ENCODE measurements at places on chromosomes 2 and 18.

- no peak for DNase-seq
These were observed 19.4 kb upstream of the KCNF1 start for GRCh38 chr2:10892316-10892715.

- DNase-seq: no peak
These were observed 97.4 kb downstream of the RHOB start for GRCh38 chr2:20544153-20544747.

DNA sequence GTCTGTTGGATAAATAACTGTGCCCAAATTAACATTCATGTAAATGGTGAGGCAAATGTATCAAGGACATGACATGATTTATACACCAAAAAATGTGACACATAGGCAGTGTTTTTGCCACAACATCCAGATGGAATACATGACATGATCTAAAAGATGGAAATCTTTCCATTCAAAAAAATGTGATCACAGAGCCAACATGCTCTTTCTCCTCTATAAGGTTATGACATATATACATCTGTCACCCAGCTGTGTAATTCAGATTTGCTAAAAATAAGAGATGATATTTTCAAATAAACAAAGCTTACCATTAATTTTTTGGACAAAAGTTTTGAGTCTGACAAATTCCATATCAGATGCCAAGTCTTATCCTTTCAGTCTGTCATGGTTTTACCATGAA is 95.5 kb upstream of the COL3A1 start:
- DNase-seq: no peak

DNA sequence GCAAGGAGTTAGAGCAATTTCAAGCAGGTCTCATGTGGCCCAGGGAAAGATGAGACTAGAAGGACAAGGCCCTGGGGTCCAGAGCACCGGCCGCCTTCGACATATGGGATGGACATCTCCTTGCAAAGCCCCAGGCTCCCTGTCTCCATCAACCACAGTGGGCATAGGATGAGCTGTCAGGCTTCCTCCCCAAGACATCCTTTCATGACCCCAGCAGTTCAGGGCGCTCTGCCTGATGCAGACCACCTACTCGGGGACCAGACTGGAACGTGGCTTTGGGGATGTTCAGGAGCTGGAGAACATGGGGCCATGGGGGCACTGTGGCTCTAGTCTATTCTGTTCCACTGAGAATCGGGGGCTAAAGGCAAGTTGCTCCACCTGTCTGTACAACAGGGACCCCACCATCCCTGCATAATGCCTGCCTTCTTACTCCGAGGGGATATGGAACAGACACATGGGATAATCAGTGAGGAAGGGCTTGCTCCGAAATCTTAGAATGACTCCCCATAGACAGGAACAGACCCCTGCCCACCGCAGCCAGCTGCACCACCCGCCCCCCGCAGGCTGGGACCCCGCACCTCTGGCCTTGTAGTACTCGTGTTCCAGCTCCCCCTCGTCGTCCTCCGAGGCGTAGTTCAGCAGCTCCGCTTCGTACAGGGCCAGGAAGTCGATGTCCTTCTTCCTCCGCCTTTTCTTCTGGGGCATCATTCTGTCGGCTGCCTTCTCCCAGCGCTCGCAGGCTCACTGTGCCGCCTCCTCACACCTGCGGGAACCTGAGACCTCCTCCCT is 500 bp downstream of the LOXHD1 start:
- DNase-seq: no peak

DNA sequence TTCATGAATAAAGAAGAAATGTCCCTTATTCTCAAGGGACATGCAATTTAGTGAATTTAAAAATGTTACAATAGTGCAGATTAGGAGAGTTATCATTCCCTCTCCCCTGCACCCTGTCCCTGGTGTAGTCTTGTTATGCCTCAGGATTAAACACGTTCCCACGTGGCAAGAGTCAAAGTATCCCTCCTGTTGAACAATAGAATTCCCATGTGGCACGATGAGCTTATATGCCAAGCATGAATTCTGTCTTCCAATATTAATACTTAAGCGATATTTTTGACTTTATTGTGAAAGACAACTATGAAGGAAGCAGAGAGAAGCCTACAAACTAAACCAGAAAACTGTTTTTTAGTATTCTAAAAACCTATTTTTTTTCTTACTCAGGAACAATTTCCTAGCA is 36.7 kb upstream of the SPAG16 start:
- no peak for DNase-seq

DNA sequence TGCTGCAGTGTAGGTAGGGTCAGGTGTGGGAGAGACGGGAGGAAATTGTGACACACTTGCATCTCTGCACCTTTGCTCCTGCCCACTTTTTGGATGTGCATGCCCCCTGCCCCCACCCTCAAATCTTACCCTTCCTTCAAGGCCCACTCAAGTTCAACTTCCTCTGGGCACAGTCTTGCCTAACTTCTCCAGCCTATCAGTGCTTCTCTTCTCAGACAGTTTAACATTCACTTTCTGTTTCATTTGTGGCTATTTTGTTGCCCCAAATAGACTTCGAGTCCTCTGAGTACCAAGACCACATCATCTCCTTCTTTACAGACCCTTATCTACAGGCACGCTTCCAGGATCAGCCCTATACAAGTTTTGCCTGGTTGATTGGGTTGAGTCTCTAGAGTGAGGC is 2.7 kb downstream of the ST8SIA5 start:
- DNase-seq: no peak

DNA sequence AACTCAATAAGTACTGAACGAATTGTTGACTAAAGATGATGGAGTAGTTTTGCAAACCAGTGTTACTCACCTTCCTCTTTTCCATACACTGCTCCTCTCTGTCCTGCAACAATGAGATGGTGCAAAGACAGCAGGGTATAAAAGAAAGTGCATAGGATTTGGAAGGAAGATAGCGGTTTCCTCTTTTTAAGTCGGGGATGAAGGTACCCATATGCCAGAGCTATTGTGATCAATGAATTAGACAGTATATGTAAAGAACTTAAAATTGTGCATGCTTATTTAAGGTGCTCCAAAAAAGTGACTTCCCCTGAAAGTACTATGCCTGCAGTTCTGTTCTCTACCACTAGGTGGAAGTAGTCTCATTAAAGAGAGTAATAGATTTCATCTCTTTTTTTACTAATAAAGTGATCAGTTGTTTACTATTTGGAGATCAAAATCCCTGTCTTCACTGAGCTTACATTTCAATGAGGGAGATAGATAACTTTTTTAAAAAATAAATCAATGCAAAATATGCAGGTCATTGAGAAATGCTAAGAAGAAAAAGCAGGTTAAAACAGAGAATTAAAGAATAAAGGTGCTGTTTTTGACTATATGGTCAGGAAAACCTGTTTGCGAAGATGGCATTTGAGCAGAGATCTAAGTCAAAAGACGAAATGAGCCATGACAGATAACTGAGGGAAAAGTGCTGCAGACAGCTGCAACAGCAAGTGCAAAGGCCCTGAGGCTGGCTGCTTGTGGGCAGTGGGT is 339.7 kb upstream of the SLC14A2 start:
- DNase-seq: no peak

DNA sequence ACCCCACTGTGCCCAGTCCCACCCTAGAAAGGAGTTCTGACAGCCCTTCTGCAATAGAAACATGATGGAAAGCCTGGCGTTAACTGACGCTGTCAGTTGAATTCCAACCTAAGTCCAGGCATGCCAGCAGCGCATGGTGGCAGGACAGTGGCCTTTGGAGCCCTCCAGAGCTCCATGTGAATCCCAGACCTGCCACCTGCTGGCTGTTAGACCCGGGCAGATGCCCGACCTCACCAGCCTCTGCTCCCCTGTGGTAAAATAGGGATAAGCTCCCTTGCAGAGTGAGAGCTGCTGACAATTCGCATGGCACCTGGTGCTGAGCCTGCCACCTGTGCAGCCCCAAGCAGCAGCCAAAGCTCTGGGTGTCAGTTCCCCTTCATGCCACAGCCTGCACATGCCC is 138.6 kb downstream of the LOXHD1 start:
- no peak for DNase-seq

DNA sequence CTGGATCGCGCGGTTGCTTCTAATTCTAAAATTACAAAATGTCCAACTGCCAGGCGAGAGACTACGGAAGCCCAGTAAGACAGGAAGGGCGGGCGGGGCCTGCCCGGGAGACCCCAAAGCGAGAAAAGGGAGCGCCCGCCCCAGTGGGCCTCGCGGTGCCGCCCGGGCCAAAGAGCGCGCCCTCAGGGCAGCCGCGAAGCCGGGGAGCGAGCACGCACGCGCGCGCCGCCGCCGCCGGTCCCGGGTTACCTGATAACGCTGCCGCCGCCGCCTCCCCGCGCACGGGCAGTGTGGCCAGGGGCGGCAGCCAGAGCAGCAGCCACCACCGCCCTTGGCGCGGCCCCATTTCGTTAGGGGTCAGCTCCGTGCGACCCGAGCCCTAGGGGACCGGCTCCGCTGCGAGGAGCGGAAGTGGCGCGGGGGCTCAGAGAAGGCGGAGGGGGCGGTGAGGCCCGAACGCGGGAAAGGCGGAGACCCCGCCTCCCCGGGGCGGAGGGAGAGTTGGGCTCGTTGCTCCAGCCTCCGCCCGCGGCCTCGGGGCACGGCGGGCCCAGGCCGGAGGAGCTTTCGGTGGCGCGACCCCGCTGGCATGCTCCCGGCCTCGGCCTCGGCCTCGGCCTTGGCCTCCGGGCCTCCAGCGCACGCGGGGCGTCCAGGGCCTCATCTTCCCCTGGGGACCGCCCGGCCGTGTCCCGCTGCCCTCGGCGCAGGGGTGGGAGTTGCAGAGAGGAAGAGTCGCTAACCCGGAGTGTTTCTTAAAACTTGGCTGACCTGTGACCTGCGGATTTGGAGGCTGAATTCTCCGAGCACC is at the start of gene NEMP2:
NEMP2 (minus strand) TSS at position 413 of the 811 bp plus-strand sequence; CDS start at position 346, 67 bp downstream.
- no peak for DNase-seq
